ENCODE measurements at places on chromosomes 5 and 9. TPM values are rescaled to one million over a fixed set of nuclear protein-coding genes. Genes with fewer than 3 reads are reported as not detected.

Gene FGF18
- total RNA-seq = 0.81 TPM

Gene SLIT3
- total RNA-seq = 67.0 TPM

Gene PCYOX1L
- total RNA-seq = 14.7 TPM

Gene SPATA31A1
- total RNA-seq = not detected

Gene SEMA6A
- total RNA-seq = 37.8 TPM

DNA sequence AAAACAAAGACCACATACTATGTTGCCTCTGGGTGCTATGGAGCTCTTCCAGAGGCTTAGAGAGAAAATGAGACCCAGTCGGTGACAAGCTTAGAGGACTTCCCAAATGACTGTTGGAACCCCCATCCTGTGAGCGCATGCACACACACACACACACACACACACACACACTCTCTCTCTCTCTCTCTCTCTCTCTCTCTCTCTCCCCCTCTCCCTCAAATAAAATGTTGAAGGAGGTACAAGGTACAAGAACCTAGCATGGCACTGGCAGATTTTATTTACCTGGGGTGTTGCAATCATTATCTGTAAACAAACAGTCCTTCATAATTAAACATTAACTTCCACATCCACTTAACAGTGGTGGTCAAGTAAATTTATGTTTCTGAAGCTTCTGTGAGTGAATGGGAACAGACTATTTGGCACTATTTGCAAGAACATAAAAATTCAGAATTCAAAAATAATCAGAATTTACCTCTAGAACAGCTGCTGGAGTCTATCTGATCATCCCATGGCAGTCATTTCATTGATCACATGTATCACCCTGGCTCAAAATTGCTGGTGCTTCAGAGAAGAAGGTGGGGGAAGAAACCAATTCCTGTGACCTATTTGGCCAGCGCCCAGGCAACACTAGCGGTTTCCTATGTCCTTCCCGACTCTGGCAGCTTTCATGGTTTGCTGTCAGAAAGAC lies 24.9 kb downstream of the TRPM3 start:
- no peak for DNase-seq

GRCh38 chr9:124482431-124483031 lies 24.7 kb downstream of the NR5A1 start:
- no peak for DNase-seq

- no peak for DNase-seq
Measured at GRCh38 chr5:98454407-98454806, 319.1 kb upstream of the RGMB start.

- no peak for DNase-seq
Measured at GRCh38 chr5:159800131-159800840, 116.0 kb upstream of the ADRA1B start.

- no peak for DNase-seq
Measured at GRCh38 chr5:124444147-124444775, 302.2 kb downstream of the ZNF608 start.

DNA sequence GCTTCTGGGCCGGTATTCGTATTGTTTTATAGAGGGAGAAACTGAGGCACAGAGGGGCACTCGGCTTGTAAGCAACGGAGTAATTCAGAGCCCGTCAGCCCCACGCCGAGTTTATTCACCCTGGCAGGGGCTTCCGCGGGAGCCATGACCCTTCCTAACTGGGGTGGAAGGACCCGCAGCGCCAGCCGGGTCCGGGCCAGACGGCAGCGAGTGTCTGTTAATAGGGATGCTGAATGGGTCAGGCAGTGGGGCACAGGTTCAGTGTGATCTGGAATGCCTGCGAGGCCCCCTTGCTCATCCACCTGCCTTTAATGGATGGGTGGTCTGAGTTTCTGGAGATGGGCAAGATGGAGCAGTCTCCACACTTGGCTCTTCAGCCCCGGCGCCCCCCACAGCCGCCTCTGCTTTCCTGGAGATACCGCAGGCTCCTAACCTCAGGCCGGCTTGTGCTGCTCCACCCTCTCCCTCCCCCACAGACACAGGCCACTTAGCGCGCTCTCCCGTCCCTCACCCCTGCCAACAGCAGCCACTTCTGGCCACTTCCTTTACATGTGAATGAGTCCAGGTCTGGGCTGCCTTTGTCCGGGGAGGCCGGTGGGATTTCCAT lies 147.1 kb downstream of the ERCC6L2 start:
- DNase-seq = no peak

GRCh38 chr5:38154615-38155204 lies 103.6 kb upstream of the EGFLAM start:
- no peak for DNase-seq

GRCh38 chr9:75699017-75699416 lies 191.5 kb upstream of the PCSK5 start:
- no peak for DNase-seq

DNA sequence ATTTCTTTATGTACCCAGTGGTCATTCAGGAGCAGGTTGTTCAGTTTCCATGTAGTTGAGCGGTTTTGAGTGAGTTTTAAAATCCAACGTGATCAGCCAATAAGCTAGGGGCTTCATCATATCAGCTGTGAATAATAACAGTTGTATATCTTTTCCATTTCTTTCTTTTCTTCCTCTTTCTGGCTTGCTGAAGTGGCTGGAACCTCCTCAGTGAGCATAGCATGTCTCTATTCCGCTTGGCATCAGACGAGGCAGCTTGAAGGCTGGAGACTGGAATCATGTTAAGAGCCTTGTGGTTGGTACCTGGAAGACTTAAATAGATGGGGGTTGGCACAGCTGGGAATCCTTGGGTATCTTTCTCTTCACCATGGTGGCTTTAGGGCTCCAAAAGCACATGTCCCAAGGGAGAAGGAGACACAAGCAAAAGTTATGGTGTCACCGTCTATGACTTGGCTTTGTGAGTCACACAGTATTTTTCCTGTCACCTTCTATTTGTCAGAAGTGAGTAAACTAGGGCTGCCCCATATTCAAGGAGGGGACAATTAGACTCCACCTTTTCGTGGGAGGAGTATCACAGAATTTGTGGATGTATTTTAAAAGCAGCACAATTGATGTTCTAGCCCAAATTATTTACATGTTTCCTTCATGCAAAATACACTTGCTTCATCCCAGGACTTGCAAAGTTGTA lies 38.0 kb upstream of the RETREG1 start:
- DNase-seq = no peak

DNA sequence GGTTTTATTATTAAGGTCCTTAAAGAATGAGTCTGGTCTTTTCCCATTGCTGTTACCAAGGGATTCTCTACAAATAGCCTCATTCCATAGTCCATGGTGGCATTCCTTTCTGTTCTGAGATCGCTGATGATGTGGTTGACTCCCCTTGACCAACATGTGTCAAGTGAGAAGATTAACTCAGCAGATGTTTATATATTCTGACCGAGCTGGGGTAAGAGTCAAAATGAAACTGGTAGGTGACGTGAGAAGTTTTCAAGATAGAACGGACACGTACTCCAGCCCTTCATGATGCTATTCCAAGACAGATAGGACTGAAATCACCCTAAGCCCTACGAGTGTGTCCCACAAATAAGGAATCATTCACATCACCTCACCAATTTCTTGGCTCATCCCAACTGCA lies 155.5 kb upstream of the WWC1 start:
- no peak for DNase-seq

- DNase-seq = no peak
Measured at GRCh38 chr5:149053072-149053695, 9.7 kb downstream of the SH3TC2 start.
